B cell (primary cell): ENCODE measurements at places on chromosomes 1 and 21.
A peak's percentile ranks its signal among the peaks of the same experiment; 100 is the strongest.

DNA sequence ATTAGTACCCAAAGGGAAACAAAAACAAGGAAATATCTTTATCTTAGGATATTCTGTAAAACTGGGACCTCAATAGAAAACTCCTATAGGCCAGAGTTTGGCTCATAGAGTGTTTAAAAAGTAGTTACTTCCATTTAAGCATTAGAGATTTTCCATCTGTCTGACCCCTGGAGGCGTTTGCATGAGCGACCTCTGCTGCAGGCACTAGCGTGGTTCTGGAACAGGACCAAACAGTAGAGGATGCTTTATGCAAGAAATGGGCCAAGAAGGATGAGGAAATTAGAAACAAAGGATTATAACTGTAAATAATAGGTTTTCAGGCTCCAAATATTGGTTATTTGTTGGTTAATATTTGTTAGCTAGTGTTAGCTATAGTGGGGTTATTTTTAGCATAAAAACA lies 5.7 kb downstream of the ZBTB40 start:
- DNase-seq: no peak

GRCh38 chr1:220113136-220113695 lies 19.3 kb downstream of the IARS2 start:
- DNase-seq: peak; percentile 58

GRCh38 chr1:243345205-243345604 lies 89.4 kb downstream of the SDCCAG8 start:
- DNase-seq: no peak

DNA sequence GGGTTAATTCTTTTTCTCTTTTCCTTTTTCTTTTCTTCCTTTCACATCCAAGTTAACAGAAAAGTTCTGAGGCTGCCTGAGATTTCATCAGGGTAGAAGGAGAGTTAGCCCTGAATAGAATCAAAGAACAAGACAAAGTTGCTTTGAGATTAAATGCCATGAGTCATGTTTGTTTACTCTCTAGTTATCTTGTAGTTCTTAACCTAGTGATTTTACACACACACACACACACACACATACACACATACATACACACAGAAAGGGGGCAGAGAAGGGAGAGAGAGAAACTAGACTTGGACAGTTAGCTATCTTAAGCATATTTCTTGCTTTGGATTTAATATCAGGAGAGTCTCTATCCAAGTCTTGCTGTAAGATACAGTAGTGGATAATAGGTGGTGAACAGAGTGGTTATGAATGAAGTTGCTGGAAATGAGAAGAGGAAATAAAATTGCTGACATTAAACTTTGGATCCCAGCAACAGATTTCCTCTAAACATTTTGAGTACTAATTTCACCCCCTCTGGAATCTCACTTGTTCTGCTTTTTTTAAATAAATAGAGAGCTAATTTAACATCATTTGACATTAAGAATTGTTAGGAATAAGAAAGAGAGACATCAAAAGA lies 19.9 kb downstream of the PLA2G4A start:
- no peak for DNase-seq

DNA sequence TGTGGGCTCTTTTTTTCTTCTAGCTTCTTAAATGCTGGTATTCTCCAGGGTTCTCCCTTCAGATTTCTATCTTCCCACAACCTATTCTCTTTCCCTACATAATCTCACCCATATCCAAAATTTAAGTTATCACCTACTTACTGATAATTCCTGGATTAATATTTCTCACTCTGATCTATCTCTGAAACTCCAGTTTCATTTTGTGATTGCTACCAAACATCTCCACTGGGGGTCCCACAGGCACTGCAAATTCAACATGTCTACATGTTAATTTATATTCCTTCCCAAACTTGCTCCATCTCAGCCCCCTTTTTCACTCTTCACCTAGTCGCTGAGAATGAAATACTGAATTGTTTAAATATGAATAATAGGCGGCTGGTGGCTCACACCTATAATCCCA lies 9.9 kb upstream of the C1orf141 start:
- no peak for DNase-seq

- no peak for DNase-seq
Measured at GRCh38 chr1:209652873-209653401, 712 bp upstream of the LAMB3 start.

- DNase-seq: no peak
Measured at GRCh38 chr1:26583646-26584485, 54.3 kb downstream of the RPS6KA1 start.

GRCh38 chr1:35935442-35936388 lies 4.8 kb downstream of the AGO3 start:
- DNase-seq: no peak

DNA sequence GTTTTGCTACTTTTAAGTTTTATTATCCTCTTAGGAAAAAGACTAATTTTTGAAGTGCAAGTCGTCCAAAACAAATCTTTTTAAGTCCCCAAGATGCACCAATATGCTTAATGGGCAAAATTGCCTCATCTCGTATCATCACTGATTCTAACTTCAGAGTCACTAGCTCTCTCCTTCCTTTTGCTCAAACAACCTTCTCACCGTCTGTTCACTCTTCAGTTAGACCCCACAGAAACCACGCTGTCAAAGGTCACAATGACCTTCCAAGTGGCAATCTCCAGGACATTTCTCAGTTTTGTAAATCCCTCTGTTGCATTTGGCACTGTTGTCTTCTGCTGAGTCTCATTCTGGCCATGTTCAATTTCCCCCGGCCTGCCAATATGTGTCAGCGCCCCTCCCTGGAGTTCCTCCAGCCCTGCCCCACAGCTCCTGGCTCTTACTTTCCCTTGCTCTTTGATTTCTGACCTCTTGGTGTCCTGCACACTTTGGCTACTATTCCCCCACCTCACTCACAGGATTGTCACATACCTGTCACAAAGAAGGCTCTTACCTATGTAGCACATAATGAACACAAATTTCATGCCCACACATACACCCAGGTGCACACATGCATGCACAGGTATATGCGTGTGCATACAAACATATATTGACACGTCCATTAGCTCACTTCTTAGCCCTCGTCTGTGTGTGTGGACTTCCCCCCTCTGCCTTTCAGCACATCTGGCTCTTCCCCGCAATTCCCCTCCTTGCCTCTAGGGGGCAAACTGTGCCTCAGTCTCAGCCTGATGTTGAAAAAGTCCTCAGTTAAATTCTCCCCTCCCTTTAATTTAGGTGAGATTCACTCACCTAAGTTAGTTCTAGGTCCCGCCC lies 354.0 kb upstream of the DUSP10 start:
- DNase-seq: peak; percentile 64

DNA sequence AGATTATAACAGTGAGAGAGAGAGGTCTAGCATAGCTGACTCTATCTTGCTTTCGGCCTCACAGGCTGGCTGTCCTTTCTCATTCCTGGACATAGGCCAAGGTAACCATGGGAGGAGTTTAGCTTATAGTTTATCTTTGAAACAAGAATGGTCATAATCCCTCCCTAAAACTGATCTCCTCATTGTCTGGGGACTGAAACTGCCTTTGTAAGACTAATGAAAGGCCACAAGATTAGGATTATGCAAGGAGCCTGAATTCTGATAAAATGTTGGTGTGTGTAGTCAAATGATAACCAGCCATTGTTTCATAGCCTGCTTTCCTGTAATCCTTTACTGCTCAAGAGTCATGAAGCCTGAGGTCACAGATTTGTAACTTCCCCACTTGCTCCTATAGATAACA lies 131.9 kb upstream of the LYPLAL1 start:
- no peak for DNase-seq

- no peak for DNase-seq
Measured at GRCh38 chr1:180424848-180425457, 77.4 kb downstream of the ACBD6 start.

GRCh38 chr1:168206111-168206510 lies 19.7 kb upstream of the SFT2D2 start:
- DNase-seq: no peak

DNA sequence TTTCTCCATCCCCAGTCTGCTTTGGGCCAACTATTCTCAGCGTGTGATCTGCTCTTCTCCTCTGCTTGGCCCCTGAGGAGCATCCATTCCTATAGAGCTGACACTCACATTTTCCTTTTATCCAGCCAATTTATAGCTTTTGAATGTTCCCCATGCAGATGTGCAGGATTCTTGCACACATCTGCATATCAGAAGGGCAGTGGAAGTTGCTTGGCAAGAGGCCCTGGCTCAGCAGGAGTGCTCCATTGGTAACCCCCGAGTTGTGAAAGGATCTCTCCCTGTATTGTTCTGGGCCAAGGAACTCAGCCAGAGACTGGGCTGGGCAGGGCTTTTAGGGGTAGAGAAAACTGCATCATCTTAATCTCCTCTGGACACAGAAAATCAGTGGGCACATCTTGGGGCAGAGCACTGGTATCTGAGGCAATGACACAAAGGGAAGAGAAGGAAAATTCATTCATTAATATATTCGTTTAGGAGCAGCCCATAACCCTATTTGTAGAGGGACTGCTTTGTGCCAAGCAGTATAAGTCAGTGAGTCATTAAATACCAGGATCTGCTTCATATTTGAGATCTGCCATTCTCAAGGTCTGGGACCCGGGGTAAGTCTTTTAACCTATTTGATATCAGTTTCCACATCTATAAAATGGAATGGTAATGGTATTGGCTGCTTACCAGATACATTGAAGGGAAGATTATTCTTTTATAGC lies 31.0 kb upstream of the BEND5 start:
- no peak for DNase-seq

- peak; percentile 26 for DNase-seq
Measured at GRCh38 chr1:245310571-245311531, 156.1 kb downstream of the KIF26B start.

DNA sequence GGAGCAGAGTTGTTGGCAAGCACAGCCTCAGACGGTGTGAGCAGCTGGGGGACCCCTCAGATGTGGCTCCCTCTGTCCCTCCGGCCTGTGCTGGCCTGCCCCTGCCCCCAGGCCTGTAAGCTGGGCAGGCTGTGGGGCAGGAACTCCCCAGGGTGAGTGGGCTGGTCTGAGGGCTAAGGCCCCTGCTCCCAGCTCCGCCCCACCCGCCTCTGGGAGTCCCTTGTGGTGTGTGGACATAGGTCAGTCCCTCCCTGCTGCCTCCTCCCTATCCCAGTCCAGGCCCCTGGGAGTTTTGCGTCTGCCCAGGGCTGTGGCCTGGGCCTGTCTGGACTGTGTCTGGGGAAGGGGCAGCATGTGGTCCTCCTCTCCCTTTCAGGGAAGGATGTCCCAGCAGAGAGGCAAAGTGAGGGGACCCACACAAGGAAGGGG lies 3.6 kb upstream of the VWA1 start:
- DNase-seq: peak; percentile 9

DNA sequence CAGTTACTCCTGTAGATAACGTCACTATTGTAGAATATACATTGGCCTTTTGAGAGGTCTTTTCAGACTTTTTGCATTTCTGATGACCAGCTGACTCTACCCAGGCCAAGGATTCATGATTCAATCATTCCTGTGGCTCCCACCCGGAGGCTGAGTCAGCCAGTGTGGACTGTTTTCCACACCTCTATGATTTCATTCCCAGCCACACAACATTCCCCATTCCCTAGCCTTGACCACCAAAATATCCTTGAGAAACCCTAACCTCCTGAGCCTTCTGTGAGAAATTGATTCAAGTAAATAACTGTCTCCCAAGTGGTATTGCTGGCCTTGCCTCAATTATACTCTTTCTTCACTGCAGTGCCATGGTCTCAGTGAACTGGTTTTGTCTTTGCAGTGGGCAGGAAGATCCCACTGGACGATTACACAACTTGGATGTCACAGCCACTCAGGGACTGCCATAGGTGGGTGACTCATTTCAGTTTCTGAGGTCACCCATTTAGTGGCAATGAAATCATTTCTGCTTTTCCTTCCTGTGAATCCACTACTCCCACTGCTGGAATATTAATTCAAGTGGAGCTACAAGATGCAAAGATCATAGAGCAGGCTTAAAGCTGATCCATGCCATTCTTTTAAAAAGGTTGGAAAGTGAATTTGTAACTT lies 518.6 kb upstream of the ZP4 start:
- DNase-seq: no peak

DNA sequence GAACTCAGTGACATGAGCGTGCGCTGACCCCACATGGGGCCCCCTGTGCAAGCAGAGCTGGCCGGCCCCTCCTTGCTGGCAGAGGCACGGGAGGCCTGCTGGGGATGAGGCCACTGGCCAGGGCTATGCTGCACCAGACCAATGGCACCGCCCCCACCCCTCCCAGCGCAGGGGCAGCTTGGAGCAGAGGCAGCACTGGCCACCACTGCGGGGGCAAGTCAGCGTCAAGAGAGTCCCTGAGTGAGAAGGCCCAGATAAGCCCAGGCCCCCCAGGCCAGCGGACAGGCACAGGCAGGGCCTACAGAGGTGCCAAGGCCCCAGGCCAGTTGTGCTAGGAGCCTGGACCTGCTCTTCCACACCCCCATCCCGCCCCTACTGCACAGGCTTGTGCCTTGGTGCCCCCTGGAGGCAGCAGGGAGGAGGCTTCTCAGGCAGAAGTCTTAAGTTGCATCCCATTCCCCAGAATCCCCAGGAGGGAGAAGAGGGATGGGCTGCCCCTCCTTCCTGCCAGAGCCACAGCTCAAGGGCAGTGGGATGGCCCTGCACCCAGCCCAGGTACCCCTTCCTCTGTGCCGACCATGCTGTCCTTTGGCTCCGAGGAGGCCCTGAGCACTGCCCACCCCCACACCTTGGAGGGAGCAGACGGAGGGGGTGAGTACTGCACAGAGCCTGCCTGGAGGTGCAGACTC lies 35.8 kb downstream of the EPHX1 start:
- no peak for DNase-seq

GRCh38 chr1:202968895-202969295 lies 1.8 kb upstream of the CYB5R1 start:
- DNase-seq: peak; percentile 90

DNA sequence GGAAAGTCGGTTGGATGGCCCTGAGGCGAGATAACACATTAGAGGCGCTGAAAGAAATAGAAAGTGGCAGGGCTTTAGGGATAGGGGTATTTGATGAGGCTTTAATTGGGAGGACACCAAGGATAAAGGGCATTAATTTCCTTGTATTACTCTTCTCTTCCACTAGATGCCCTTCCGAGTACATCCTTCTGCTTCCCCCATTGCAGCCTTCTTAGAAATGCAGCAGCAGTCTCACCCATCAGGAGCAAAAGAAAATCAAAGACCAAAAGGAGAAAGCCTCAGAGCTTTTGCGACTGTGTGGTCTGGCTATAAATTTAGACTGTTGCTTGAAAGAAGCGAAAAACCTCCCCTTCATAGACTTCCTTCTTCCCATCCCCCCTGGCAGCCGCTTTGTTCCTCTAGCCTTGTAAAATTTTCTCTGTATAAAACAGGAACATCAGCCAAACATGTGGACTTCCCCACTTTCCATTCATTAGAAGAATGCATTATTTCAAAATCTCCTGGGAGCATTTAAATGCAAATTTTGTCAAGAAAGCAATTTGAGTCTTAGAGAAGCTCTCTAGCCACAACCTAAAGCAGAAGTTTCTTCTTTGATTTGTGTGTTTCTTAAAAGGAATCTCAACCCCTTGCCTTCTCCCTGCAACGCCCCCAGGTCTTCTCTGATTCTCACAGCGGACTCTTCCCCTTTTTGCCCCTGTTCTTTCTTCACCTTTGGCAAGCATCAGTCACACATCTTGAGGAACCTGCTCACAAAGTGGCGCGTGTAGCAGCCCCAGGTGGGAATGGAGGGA lies 76.6 kb downstream of the NDUFS5 start:
- DNase-seq: peak; percentile 86
